ENCODE measurements at places on chromosomes 7 and 10.
A peak's percentile ranks its signal among the peaks of the same experiment; 100 is the strongest.

- DNase-seq, result no peak
Measured at GRCh38 chr10:98349508-98349922, 65.5 kb downstream of the PYROXD2 start.

DNA sequence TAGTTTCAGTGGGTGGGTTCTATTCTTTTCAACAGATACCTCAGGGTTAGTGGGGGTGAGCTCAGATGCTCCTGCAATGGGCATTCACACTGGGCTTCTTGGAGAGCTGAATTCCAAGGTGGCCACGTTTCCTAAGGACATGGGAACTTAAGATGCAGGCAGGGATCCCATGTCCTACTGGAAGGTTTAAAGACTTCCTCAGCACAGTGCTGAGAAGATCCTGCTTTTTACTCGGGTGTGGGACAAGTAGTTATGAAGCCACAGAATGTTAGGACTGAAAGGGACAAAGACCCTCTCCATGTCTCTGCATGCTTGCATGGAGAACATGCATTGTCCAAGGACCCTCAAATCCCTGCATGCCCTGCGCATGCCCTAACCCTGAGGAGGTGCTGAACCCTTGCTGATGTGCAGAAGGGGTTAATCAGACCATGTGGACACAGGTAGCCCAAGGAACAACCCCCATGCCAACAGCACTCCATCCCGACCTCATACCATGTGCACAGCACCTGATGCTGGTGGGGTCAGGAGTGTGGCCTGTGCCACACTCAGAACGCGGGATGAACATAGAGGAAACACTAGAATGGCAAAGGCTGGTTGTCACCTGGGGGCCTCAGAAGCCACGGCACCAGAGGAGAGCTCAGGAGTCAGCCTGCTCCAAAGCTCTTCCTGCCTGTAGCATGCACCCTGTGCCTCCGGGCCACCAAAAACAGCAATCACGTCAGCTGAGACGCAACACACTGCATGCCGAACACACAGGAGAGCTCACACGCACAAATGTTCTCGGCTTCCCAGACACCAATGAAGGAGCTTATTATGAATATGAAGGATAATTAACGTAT is 15.2 kb downstream of the IL2RA start:
- peak; percentile 6 for DNase-seq

- peak; percentile 17 for DNase-seq
Measured at GRCh38 chr7:100865938-100866728, 1.1 kb upstream of the TRIP6 start.

GRCh38 chr10:33858326-33858725 is 523.9 kb upstream of the NRP1 start:
- no peak for DNase-seq

- no peak for DNase-seq
Measured at GRCh38 chr7:50369143-50370026, 64.9 kb downstream of the IKZF1 start.

DNA sequence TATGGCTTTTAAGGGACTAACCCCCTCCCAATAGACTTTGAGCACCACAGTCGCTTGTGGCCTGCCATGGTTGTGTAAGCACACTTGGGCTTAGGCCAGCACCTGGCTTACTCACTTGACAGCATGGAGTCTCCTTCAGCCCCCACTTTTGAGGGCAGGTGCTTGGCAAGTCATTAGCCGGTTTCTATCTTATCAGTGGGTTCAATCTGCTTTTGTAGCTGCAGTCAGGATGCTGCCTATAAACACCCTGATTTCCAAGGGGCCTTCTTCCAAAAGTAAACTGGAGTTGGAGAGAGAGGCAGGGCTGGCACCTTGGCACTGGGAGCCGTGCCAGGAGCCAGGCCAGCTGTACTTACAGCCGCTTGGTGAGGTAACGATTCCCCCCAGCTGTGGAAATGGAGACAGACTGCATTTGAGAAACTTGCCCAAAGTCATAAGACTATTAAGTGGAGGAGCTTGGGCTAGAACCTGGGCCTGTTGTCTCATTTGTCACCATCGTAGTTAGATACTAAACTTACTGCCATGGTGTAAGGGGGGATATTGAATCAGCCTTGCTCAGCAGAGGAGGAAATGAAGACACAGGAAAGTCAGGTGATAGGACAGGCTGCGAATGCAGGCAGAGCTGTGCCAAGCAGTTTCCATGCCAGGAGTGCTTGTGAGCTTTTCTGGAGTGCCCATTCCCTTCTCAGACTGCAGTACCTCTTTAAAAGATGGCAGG is 92.2 kb upstream of the EFCAB10 start:
- no peak for DNase-seq

DNA sequence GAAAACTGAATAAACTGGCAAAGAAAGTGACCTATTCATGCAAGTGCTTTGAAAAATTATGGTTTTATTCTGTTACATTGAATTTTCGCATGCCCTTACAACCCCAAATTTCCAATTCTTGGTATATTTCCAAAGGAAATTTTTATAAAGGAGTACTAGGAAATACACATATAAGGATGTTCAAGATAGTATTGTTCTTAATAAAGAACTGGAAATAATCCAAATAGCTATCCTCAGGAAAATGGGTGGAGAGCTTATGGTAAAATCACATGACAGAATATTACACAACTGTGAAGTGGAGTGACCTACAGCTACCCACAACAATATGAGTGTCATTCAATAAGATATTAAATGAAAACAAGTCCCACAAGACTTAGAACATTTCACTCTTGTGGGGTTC is 138.9 kb upstream of the BMPER start:
- no peak for DNase-seq

GRCh38 chr10:35126530-35127288 is at the start of gene CREM:
Gene CREM, plus strand, starts transcription at chr10:35126846. Its CDS starts 10,990 bp downstream, at chr10:35137836.
- DNase-seq, result peak; percentile 100

GRCh38 chr10:101896225-101896877 is 52.8 kb upstream of the KCNIP2 start:
- no peak for DNase-seq

DNA sequence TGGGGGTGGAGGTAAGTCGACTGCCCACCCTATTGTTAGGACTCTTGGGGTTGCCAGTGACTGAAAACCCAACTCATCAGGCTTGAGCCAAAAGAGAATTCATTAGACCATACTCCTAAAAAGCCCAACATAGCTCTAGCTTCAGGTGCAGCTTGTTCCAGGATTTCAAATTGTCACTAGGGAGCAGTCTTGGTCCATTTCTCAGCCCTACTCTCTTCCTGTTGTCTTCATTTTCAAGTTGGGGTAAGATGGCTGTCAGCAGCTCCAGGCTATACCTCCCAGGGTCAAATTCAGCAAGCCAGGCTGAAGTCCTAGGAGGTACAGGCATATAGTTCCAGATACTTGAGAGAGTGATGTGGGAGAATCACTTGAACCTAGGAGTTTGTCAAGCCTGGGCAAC is 14.9 kb upstream of the COL13A1 start:
- no peak for DNase-seq

DNA sequence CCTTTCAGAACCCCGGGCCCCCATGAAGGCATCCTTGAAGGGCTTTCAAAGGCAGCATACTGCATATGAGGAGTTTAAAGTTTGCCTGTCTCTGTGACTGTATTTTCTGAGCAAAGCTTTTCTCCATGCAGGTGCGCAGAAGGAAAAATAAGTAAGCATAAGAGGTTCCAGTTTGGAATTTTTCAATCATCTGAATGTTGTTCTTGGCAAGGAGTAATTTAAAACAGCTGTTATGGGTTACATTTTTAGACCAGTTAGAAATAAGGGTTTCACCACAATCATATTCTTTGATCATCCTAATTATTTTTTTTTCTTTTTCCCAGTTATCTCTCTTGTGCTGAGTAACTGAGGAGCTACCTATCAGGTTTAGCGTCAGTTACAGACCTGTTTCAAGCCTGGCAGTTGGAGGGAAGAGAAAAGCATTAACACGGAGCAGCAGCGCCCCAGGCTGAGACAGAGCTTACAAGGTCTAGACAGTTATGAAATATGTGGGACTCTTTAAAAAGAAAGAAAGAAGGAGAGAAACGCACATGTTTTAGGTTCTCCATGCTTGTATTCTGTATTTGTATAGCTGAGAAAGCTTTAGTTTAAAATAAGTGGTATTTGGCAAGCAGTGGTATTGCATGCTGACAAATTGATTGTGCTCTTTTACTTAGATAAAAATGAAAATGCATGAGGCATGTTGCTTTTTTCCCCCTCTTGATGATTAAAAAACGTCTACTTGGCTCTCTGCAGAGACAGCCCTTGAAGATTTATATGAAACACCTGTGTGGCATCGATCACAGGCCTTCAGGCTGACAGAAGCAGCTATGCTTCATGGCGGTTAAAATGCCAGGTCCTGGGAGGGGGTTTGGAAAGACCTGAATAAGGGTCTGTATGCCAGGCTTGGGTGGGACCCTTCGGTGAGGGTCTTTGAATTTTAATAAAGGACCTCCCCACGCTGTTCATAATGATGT is 157.6 kb downstream of the GRK5 start:
- no peak for DNase-seq

GRCh38 chr7:49321843-49322242 is 397.5 kb downstream of the CDC14C start:
- DNase-seq, result no peak

GRCh38 chr7:151876899-151877777 is at the start of gene PRKAG2:
Gene PRKAG2, minus strand, starts transcription at chr7:151877115. Its CDS starts 495 bp downstream, at chr7:151876620.
- peak; percentile 77 for DNase-seq

DNA sequence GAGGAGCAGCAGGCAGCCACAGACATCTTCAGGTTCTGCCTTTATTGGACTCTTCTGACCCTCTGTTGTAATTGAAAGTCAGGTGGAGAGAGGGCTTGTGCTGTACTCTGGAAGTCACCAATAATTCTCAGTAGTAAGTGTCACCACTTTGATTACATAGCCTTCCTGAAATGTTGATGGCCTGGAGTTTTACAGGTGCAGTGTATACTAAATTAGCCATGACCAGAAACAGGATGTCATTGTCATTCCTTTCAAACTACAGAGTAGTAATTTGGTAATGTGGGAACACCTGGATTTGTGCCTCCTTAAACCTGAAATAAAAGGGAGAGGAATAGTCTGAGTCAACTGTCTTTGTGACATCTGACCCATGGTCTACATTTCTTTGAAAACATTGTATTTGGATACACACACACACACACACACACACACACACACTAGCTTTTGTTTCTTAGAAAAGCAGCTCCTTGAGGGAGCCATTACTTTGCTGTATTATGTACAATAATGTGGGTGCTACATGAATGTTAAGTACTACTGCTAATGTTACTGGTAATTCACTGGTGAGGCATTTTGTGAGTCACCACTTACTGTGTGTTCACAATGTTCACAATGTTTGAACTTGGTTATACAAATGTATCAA is 19.6 kb downstream of the ARL4A start:
- DNase-seq, result no peak

GRCh38 chr10:88793712-88794299 is 8.7 kb upstream of the LIPM start:
- no peak for DNase-seq

GRCh38 chr7:50309721-50310120 is 5.2 kb downstream of the IKZF1 start:
- no peak for DNase-seq

DNA sequence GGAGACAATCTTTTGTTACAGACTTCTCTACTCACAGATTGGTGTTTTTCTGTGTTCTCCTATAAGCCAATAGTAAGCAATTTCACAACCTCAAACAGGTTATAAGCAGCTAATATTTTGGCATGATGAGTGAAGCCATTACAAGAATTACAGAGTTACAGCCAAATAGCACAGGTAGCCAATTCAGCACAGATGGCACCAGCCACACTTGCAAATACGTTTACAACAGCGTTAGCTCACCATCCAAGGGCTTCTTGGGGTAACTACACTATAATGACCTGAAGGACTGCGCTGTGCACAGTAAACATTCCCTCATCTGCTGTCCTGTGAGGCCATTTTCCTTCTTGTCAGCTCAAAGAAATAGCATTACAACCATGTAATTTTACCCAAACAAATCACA is 428.6 kb downstream of the TCERG1L start:
- no peak for DNase-seq

- no peak for DNase-seq
Measured at GRCh38 chr7:134702366-134703240, 56.0 kb downstream of the BPGM start.
